ENCODE measurements at places on chromosomes 1 and 21.

DNA sequence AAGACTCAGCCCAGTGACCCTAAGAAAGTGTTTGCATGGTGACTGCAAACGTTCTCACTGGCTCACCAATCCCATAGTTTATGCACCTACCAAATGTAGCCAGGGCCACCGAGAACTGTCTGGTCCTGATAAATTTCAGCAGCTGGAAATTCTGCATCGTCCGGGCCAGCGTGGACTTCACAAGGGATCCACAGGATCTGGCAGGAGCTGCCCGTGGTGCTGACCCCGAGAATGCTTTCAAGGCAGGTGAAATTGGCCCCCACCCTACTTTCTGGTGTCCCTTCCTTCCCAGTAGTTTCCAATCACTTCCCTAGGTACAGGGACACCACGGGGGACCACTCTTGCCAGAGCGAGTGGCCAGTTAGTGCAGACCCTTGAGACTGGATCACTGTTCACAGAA, 26.2 kb downstream of the UBASH3A start:
- DNase-seq: no peak

GRCh38 chr1:68103884-68104554, 53.6 kb upstream of the DIRAS3 start:
- no peak for DNase-seq

GRCh38 chr21:38181096-38181495, 75.7 kb upstream of the KCNJ15 start:
- DNase-seq: no peak

DNA sequence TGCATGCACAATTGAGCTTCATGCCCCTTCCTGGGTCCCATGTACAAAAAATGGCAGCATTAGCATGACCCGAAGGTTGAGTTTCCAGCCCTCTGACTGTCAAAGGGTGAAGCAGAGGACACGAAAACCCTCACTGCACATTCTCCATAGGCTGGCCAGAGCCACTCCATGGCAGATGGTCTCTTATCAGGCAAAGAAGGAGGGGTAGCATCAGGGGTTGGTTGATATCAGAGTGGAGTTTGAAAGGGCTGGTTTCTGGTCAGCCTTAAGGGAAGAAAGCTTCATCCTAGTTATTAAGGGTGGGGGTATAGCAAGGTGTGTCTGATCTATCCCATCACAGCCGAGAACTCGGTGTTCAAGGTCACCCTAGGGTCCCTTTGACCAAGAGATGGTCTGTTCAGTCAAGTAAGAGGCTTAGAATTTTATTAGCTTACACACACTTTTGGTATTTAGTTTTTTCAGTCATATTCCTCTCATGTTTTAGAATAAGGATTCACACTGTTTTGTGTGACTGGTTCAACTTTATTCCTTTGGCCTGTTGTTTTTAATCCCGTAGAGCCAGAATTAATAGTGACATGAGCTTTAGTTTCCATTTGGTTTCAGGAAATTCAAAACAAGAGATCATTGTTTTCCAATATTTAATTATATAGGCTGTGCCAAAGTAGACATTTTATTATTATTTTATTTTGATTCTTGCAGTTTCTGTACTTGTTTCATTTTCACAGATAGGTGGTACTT, 199.9 kb upstream of the FMN2 start:
- DNase-seq: no peak

GRCh38 chr1:211352985-211353515, 26.4 kb downstream of the TRAF5 start:
- DNase-seq: no peak

GRCh38 chr1:205600085-205600484, 31.7 kb downstream of the ELK4 start:
- no peak for DNase-seq

GRCh38 chr1:229786974-229787610, 161.0 kb downstream of the URB2 start:
- no peak for DNase-seq

GRCh38 chr21:45998276-45998701, 16.7 kb downstream of the COL6A1 start:
- no peak for DNase-seq

DNA sequence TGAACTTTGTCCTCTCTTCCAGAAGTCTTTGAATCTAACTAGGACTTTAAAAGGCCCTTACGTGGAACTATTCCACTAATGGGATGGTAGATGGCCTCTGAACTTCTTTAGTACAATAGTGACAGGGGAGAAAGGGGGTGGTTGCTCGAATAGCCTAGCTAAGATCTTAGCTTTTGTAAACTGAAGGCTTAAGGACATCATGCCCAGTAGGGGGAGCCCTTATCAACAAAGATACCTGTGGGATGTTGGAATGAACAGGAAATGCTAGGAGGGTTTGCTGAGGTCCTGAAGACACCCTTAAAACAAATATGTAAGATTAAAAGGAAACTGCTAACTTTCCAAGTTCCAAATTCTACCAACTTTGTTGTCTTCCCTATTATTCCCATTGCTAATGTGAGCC, 33.2 kb downstream of the NHLH2 start:
- DNase-seq: no peak
